ENCODE measurements at places on chromosomes 2 and 18. TPM values are rescaled to one million over a fixed set of nuclear protein-coding genes. Genes with fewer than 3 reads are reported as not detected.

GRCh38 chr2:212264187-212264586 is 274.4 kb downstream of the ERBB4 start:
- no peak for DNase-seq

- no peak for DNase-seq
These were observed 95.9 kb upstream of the SPTBN1 start for GRCh38 chr2:54360055-54360792.

DNA sequence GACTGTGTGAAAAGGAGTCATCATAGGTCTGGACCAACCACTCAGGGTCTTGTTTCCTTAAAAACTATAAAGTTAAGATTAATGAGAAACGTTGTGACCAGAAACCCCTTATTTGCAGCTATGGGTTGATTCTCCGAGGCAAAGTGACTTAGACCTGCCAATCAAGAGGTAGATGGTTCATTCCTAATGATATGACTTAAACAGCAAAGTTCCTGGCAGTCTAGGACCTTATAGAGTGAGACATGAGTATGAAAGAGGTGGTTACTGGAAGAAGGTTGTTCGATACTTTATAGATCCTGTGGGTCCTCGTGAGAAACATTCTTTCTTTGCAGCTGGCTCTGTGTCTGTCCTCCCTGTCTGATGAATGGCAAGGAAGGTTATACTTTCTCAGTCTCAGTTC is 8.0 kb downstream of the SFXN5 start:
- DNase-seq: no peak

PMS1 gene
- total RNA-seq: 10.4 TPM

DNA sequence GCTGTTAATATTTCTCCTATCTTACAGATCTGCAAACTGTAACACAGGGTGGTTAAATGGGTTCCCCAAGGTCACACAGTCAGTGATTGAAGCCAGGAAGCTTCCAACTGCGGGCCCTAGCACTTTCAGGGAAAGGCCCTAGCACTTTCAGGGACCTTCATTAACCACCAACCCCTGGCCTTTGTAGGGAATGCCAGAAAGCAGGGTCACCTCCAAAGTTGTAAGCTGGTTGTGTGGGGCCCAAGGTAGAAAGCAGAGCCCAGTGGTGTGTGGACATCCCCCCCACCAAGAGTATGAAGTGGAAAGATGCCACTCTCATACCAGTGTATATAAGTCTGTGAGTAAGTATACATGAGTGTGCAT is 4.4 kb downstream of the DLX2 start:
- DNase-seq: no peak

- DNase-seq: no peak
These were observed 199.4 kb downstream of the NYAP2 start for GRCh38 chr2:225598897-225599296.

All from HT-29 (cell line).